Memory B cell (primary cell): ENCODE measurements at places on chromosomes 6 and 20.

GRCh38 chr6:14816116-14816859, 429.6 kb upstream of the JARID2 start:
- DNase-seq: no peak

- no peak for DNase-seq
Measured at GRCh38 chr6:169263836-169264608, 10.4 kb upstream of the THBS2 start.

DNA sequence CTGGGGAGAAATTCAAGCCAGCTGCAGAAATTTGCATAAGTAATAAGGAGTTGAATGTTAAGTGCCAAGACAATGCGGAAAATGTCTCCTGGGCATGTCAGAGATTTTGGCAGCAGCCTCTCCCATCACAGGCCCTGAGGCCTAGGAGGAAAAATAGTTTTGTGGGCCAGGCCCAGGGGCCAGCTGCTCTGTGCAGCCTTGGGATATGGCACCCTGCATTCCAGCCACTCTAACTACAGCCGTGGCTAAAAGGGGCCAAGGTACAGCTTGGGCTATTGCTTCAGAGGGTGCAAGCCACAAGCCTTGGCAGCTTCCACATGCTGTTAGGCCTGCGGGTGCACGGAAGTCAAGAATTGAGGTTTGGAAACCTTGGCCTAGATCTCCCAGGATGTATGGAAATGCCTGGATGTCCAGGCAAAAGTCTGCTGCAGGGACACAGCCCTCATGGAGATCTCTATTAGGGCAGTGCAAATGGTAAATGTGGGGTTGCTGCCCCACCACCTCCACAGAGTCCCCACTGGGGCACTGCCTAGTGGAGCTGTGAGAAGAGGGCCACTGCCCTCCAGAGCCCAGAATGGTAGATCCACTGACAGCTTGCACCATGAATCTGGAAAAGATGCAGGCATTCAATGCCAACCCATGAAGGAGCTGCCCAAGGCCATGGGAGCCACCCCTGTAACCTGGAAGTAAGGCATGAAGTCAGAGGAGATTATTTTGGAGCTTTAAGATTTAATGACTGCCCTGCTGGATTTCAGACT, 126.5 kb downstream of the DTNBP1 start:
- DNase-seq: no peak

GRCh38 chr6:145318952-145319351, 416.4 kb downstream of the EPM2A start:
- DNase-seq: no peak

GRCh38 chr20:61520076-61520892, 268.2 kb downstream of the CDH4 start:
- no peak for DNase-seq

DNA sequence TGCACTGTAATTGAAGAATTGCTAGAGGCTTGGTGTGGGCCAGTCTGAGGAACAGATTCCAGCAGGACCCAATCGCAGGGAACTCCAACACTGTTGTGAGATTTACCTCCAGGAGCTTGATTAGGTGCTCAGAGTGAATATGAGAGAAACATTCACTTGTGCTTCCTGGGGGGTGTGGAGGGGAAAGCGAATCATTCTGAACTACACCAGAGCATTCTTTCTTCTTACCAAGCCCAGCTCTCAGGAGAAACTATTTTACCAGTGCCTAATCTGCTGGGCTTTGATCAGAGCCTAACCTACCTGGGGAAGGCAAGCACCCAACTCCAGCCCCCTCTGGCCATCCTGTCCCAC, 7.4 kb upstream of the SIRPB1 start:
- DNase-seq: no peak

DNA sequence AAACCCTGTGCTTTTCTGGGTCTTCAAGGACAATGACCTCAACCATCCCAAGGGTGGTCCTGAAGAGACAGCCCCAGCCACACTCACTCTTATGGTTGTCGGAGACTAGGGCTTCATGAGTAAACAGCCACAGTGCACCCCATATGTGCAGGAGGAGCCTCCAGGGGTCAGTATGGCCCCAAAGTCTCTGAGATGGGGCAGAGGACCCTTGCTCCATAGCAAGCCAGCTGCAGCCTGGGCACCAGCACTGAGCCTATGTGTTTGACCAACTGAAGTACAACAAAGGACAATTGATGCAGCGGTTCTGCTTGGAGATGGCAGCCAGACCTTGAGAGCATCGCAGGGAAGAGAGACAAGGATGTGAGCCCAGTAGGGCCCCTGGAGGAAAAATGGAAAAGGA, 112.2 kb downstream of the LRFN2 start:
- no peak for DNase-seq

DNA sequence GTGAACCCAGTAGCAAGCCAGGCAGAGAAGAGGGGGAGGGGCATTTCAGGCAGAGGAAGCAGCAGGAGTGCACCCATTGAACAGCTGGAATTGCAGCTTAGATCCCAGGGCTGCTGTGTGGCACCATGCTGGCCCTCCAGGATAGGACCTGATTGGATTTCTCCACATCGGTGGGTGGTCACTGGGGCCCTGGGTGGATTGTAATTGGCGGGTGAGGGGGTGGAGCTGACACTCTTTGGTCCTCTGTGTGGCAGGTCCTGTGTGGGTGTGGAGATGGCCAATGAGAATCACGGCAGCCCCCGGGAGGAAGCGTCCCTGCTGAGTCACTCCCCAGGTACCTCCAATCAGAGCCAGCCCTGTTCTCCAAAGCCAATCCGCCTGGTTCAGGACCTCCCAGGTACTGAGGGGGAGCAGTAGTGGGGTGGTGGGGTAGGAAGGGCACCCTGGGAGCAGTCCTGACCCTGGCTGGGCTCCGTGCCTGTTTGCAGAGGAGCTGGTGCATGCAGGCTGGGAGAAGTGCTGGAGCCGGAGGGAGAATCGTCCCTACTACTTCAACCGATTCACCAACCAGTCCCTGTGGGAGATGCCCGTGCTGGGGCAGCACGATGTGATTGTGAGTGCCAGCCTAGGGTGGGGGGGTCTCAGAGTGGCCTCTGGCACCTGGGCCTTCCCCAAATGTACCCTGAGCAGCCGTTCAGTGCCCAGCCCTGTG, 4.4 kb downstream of the PCIF1 start:
- no peak for DNase-seq

GRCh38 chr6:12261502-12261901, 28.7 kb upstream of the EDN1 start:
- DNase-seq: no peak

- DNase-seq: no peak
Measured at GRCh38 chr6:11011787-11012234, 32.3 kb downstream of the ELOVL2 start.

DNA sequence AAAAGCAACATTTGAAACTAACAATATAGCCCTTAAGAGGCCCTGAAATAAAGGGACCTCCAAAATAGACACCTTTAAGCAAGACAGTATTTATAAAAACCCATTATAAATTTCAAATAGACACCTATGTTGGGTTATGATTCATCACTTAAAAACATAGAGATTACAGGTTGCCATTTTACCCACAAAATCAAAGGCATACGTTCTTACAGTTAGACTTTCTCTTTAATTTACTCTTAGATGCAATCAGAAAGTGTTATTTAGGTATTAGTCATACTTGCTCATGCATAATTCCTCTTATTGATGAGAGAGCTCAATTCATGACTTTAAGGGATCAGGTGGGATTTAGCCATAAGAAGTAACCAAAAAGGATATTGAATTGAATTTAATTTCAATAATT, 51.5 kb upstream of the TMEM200A start:
- DNase-seq: no peak

DNA sequence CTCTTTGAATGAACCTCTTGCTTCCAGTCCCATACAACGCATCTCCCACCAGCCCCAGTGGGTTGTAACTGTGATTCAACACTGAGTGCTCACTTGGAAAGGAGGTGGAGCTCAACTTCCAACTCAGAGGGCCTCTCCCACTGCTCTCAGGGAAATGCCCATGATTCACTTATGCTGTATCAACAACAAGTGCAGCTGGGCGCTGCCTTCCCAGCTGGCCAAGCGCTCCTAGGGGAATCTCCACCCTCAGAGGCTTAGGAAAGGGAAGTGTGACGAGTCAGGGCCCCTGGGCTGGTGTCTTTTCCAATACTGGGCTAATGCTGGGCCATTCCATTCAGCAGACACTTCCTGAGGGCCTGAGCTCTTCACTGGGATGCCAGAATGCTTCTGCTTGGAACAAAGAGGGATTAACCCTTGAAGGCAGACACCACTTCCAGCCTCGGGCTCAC, 8.1 kb upstream of the OCSTAMP start:
- no peak for DNase-seq

DNA sequence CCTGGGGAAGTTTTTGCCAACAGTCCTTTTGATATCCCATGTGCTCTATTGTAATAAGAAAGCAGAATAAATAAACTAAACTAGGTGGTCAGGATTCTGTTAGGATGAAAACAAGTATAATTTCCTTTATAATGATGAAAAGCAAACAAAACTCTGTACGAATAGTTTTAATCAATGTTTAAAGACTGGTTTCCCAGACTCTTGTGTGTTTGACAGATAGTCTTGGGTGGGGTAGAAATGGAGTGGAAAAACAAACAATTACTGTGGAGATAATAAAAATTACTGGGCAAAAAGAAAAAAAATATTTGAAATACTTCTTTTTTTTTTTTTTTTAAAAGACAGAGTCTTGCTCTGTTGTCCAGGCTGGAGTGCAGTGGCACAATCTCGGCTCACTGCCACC, 152.1 kb upstream of the FLRT3 start:
- DNase-seq: no peak

GRCh38 chr6:149387779-149388512, 12.1 kb upstream of the SUMO4 start:
- no peak for DNase-seq

GRCh38 chr6:127096167-127096566, 22.3 kb upstream of the RSPO3 start:
- DNase-seq: no peak

DNA sequence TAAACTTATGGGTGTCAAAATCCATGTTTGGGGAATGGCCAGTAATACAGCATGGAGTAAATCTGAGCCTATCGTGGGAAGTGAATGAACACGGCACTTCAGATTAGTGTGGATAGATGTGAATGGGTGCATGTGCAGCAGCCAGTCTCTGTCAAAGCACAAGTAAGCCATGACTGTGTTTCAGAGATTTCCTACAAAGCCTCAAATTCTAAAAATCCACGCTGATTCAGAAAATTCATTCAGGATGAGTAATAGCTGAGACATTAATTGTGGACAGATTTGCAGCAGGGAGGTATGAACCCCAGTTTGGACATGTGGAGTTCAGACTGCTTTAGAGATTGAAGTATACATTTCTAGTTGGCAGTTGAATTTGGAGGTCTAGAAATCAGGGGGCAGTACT, 115.1 kb downstream of the QKI start:
- no peak for DNase-seq

DNA sequence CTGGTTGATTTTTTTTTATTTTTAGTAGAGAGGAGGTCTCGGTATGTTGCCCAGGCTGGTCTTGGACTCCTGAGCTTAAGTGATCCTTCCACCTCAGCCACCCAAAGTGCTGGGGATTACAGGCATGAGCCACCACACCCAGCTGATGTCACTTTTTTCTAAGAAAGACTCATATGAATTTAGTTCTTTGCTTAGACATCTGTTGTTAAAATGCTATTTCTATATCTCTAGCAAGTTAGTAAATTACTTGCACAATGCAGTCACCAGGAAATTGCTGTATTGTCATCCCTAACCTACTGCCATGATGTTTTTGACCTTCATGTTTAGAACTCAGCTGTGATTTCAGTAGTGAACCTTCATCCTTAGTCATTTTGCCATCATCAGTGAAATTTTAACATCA, 5.7 kb downstream of the KDM1B start:
- no peak for DNase-seq

DNA sequence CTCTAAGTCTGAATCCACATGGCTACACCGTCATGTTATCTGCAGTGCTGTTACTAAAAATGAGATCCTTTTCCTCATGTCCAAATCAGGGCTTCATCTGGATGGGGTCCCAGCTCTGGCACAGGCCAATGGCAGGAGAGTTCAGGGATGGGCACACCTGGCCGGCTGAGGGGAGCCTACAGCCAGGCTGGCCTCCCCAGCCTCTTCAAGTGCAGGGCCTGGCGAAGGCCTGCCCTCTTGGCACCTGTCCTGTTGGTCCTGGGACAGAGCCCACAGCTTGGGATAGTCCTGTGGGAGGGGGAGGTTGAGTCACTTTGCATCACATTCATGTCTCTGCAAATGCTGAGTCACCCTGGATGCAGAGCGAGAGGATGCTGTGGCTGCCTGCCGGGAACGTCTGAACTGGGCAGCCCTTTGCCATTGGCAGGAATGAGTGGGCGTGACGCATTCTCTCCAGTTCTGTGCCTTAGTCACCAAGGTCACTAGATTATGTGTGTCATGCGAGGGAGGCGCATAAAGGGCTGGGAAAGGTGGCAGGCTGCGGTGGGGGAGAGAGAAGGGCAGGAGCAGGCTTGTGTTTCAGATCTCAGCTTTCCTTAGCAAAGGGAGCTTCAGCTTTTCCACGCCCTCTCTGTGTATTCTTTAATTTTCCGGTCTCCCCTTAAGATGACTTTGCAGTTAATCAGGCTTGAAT, 223.2 kb upstream of the ECI2 start:
- DNase-seq: no peak

DNA sequence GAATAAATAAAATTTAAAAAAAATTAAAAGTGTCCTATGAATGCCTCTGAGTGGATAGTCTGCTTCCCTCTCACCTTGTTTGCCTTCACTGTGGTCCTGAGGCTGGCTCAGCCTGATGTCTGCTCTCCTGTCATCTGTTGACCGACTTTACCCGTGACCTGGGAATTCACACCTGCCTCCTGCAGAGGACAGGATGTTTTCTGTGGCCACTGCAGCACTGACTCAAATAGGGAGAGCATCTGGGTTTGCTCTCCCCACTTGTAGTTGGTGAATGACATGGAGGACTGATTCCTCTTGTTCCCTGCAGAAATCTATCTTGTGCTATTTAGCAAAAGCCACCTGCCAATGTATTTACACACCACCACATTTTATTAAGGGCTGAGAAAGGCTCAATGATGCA, 52.4 kb upstream of the ERVFRD-1 start:
- DNase-seq: no peak

DNA sequence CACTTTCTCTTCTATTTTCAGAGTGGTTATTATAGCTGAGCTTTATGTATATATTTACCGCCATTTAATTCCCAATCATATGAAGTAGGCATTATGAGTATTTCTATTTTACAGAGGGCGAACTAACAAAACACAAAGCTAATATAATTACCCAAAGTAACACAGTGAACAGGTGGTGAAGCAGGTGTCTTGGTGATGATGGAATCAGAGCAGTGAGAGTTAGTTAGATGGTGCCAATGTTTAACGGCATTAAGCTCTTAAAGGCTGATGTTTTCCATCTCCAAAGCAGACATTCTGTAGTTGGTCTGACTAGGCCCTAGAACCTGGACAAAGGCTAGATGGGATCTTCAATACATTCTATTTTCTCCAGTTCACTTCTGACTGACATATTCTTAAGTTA, 551.1 kb upstream of the SYNCRIP start:
- DNase-seq: no peak

- no peak for DNase-seq
Measured at GRCh38 chr6:73017476-73017875, 207.8 kb downstream of the KHDC1L start.

GRCh38 chr20:41509316-41510200, 108.6 kb downstream of the CHD6 start:
- no peak for DNase-seq

GRCh38 chr6:55643861-55644260, 64.9 kb upstream of the HMGCLL1 start:
- no peak for DNase-seq

GRCh38 chr20:63898882-63899558, 4.1 kb downstream of the DNAJC5 start:
- DNase-seq: no peak

- no peak for DNase-seq
Measured at GRCh38 chr6:15508441-15508871, 154.4 kb downstream of the DTNBP1 start.
